Cortex of kidney (tissue), 1 donor: ENCODE measurements at places on chromosomes 13 and 19.

- DNase-seq: no peak
These were observed 680.8 kb downstream of the LIG4 start for GRCh38 chr13:107534548-107534947.

GRCh38 chr19:53432088-53432661 lies 391 bp downstream of the ZNF761 start:
- no peak for DNase-seq

- DNase-seq: no peak
These were observed 14.4 kb downstream of the CCDC124 start for GRCh38 chr19:17946965-17947784.

- no peak for DNase-seq
These were observed 30.7 kb upstream of the NFIC start for GRCh38 chr19:3335431-3336350.

- DNase-seq: no peak
These were observed 389.5 kb downstream of the UQCRFS1 start for GRCh38 chr19:28823338-28823961.

- no peak for DNase-seq
These were observed 4.1 kb upstream of the TLE6 start for GRCh38 chr19:2973229-2973628.

GRCh38 chr19:43773725-43774102 lies 7.1 kb downstream of the KCNN4 start:
- DNase-seq: no peak

DNA sequence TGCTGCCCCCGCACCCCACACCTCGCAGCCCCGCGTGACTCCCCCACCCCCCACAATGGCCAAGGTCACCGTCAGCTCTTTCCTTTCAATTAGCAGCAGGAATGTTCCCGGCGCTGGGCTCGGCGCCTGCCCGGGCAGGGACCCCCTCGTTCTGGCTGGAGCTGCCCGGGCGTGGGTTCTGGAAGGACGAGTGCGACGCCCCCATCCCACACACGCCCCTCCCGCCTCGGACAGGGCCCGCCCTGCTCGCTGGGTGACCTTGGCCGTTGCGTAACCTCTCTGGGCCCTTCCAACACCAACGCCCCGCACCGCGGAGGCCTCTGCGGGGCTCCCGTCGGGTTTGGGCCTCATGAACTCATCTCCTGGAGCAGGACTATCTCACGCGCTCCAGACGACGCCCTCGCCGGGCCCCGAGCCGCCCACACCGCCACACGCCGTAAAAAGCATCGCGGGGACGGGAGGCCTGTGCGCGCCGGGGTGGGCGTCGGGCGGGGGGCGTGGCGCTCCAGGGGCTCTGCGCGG lies 10.3 kb downstream of the PALM start:
- no peak for DNase-seq

- no peak for DNase-seq
These were observed 515.0 kb upstream of the KLHL1 start for GRCh38 chr13:70623239-70623638.

GRCh38 chr13:28394422-28394821 lies 100.5 kb downstream of the FLT1 start:
- no peak for DNase-seq

GRCh38 chr13:61415749-61416148 lies at the start of gene PCDH20:
PCDH20 (minus strand) TSS chr13:61415849; CDS start chr13:61415158, 691 bp downstream.
- no peak for DNase-seq

GRCh38 chr13:40446365-40446764 lies 220.1 kb downstream of the FOXO1 start:
- no peak for DNase-seq

GRCh38 chr13:65915195-65915594 lies 1314.9 kb downstream of the PCDH9 start:
- DNase-seq: no peak

GRCh38 chr13:39918620-39919236 lies 263.3 kb downstream of the COG6 start:
- no peak for DNase-seq

DNA sequence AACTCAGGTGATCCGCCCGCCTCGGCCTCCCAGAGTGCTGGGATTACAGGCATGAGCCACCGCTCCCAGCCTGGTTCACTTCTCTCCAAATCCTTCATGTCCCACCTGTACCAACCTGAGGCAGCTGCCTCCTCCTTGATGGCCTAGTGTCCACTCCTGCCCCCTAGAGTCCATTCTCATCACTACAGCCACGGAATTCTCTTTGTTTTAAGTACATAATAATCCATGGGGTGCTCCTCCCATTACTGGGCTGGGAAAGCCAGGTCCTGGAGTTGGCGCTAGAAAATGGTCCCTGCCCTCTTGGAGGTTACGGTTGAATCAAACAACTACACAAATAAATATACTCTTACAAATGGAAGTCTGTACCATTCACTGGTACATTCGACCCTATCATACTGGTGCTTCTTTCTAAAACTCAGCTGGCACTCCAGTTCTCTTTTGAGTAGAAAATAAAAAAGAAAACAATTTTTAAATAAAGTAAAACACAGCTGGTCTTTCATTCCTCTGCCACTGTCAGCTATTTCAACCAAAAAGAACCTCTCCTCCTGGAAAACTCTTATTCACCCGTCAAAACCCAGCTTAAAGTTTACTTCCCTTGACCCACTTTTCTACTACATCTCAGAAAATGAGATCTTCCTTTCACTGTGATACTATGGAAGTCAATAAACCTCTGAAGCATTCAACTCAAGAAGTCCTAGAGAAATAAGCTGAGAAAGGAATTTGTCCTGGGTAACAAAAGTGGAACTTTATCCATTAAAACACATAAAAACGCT lies 22.4 kb upstream of the ARHGEF18 start:
- DNase-seq: no peak

DNA sequence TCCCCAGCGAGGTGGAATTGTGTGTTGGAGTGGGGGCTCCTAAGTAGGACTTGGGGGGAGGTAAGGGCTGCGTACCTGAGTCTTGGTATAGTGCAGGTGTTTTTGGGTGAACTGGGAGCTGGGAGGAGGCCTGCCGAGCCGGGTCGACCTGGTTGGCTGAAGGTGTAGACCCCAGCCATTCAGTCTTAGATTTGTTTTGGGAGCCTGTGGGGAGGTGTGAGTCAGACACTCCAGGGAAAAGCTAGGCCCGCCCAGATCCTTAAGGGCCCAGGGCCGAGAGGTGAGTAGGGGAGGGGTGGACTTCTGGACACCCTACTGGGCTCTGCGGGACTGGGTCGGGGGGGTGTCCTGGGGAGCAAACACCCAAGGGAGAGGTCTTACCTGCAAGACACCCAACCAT lies 935 bp downstream of the CRB3 start:
- no peak for DNase-seq

DNA sequence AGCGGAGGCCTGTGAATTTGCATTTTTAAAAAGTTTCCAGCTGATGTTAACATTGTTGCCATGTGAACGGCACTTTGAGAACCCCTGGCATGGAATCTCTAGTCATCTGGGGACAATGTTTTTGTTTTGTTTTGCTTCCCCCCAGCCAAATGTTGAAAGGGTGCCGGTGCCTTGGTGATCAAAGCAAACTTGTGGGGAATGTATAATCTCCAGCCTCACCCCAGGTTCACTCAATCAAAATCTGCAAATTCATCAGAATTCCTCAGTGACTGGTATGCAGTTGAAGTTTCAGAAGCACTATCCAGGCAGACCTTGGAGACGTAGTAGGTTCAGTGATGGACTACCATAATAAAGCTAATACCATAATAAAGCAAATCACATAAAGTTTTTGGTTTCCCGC lies 428.7 kb downstream of the MYO16 start:
- DNase-seq: no peak

GRCh38 chr19:50482916-50483315 lies 6.3 kb upstream of the GARIN5A start:
- no peak for DNase-seq

GRCh38 chr19:54461613-54462012 lies 2.0 kb downstream of the LENG9 start:
- no peak for DNase-seq

DNA sequence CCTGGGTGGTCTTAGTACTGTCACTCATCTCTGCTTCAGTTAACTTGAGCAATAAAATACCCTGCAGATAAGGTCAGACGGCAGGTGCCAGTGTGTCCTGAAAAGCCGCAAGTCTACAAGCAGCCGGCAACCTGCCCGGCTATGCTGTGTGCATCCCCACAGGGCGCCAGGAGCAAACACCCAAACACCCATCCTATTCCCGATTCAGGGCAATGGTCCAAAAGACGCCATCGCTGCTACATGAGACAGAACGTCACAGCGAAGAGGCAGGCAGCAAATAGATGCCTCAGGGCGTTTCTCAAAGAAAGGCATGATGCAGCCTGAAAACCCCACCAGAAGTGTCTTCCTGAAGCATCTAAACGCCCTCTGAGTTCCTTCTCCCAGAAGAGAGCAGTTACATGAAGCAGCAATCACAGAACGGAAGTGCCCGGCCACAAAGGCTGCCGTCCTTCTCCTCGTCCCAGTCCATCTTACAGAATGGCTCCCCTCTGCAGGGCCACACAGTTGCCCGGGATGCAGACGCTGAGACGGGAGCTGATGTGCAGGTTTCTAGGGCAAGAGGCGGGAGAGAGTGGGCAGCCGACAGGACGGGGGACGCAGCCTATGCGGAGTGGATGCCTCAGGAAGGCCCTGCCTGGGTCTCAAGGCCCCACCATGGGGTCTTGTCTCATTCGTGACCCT lies 35.1 kb downstream of the RASA3 start:
- no peak for DNase-seq

GRCh38 chr19:20167651-20168122 lies 673 bp downstream of the ZNF486 start:
- no peak for DNase-seq

DNA sequence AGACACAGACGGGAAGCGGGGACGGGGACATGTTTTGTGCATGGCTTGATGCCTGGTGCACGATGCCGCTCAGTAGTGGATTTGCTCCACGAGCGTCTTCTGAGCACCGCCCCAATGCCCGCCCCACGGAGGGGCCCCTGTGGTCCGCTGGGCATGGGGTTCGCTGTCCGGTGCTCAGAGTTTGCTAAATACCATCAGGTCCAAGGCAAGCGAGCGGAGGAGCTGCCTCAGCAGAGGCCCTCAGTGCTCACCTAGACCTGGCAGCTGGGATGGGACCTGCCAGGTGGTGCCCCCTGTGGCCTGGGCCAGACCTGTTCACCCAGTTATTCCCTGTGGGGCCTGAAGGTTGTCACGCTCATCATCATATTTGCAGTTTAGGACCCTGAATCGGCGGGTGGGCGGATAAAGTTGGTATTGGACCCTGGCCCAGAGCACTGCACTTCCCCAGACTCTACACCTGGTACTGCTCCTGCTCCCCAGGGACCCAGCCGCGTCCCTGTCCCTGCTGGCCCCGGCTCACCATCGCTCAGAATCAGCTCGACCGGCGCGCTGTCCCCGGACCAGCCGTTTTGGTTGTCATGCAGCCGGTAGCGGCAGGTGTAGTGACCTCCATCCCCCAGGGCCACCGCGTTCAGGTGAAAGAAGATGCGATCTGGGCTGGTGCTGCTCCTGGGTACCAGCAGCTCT lies 2.3 kb downstream of the A1BG start:
- no peak for DNase-seq

- DNase-seq: no peak
These were observed 40.1 kb downstream of the ZC3H13 start for GRCh38 chr13:46012404-46012803.

DNA sequence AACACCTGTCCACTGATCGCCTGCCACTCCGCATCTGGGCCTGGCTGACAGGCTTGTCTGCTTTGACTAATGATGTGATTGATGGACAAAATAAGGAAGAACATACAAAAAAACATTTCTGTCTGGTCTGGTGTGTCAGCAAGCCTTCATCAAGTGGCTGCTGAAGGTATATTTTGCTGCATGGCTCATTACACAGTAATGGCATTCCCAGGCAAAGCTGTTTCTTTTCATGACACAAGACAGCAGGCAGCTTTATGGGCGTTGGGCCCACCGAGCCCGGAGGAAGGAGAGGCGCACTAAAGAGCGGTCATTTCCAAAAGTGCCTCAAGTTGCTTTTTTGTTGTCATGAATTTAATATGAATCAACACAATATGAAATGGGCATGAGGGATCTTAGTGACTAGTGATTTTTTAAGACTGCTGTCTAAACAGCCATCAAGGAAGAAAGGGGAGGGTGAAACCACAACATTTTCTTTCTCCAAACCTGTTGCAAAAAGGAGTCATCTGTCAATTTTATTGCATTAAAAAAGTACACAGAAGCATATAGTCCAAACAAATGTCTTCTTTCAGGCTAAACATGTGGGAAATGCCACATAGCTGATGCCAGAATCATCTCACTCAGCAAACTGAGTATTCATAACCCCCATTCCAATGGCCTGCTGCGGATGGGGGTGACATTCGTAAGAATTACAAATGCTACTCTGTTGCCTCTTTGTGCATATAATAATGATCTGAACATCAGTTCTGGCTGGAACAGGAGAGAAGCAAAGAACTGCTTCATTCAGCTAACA lies 476.6 kb downstream of the ZNF536 start:
- no peak for DNase-seq
